ENCODE measurements at places on chromosomes 1 and 21. TPM values are rescaled to one million over a fixed set of nuclear protein-coding genes. Genes with fewer than 3 reads are reported as not detected.

DNA sequence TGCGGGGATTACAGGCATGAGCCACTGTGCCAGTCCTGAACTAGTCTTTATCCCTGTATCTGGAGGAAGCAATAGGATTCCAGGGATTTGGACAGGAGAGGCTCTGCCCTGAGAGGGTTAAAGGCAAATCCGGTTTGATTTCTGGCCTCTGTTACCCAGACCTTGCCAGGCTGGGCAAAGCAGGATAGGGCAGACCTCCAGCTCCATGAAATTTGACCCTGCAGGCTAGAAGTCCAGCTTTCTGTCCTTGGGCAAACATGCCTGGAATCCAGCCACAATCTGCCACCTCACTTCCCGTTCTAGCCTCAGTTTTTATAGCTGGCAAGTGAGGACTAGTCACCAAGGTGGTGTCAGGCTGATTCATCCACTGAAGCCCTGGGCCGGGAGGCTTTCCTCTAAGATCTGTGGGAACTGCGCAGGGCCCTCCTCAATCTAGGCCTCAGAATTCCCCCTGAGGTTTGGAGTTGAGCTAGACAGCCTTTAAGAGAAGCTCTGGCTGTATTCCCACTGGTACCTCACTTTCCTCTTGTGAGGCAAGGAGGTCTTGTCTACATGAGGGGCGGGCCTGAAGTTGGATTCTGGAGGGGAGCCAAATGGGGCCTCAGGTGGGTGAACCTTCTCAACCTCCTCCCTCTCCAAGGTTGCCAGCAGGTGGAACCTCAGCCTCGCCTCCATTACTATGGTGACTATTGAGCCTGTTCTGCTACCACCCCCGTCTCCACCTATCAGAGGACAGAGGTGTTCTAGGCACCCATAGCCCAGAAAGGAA lies 7.0 kb upstream of the P3R3URF start:
- DNase-seq, result peak; percentile 80

DNA sequence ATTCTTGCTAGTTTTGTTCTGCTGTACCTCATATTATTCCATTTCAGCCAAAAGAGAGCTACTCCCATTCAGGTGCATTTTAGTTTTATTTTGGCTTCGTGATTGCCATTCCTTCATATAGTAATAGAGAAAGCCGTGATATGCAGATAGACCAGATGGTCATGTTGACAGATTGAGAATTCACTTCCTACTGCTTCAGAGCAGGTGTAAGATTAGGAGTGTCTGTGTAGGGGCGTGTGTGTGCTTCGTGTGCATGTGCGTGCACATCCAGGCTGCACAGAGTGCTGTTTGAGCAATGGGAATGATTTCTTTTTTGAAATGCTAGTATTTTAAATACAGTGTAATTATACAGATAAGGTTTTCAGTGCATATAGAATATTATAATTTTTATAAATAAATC lies 10.3 kb downstream of the NFIA start:
- no peak for DNase-seq

The CPLANE2 gene
- polyA plus RNA-seq, result 4.3 TPM

The HAPLN2 gene
- not detected for polyA plus RNA-seq

The RNU1-2 gene
- polyA plus RNA-seq, result not detected

DNA sequence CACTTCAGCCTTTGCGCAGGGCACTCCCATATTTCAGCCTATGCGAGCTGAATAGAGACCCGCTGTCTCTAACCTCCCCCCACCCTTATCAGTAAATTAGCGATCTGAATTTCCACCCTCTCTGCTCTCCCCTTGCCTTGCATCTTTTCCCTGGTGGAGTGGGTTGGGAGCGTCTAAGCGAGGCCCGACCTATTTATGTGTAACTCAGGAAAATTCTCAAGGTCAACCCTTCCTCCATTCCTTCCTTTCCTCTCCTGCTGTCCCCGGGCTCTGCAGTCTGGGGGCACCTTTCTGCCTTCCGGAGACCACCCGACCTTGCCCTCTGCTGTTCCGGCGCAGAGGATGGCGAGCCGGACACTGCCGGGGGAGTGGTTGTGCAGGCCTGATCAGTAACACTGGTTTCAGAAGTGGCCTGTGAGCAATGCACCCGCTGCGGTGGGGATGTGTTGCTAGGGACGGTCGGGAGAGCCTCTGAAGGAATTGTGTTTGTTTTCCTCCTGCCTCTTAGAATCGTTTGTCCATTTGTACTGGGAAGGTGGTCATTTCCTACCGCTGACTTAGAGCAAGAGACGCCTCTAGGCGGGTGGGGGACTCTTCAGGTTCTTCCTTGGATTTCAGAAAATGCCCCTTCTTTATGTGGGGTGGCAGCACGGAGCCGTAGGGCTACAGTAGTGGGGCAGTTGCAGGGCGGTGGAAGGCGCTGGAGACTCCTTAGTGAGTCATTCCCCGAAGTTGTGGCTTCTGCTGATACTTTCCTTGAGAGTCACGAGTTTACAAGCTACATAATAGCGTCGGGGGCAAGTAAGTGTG lies 513 bp downstream of the MGST3 start:
- DNase-seq, result peak; percentile 53

DNA sequence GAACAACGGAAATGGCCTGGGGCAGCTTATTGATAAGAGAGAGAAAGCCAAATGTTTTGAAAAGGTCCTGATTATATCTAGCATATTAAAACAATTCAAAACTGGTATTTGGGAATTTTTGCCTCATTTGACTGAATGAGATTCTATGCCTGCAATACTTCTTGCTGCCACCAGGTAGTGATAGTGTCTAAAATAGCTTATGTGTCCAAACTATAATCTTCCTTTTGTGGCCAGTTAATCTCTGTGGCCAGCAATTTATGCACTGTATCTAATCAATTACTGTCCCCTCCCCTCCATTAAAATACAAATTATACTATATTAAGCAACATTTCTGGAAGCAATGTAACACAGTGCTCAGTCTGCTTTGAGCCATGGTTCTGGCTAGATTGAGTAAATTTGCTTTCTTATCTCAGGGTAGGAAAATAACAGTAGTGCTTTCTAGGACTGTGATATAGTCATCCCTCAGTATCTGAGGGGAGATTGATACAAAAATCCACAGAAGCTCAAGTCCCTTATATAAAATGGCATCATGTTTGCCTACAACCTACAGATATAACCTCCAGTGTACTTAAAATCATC lies 91.8 kb downstream of the FOXD2 start:
- no peak for DNase-seq

The PRAMEF26 gene
- polyA plus RNA-seq, result not detected

- peak; percentile 55 for DNase-seq
Measured at GRCh38 chr1:214476986-214477870, 74.2 kb downstream of the PTPN14 start.

DNA sequence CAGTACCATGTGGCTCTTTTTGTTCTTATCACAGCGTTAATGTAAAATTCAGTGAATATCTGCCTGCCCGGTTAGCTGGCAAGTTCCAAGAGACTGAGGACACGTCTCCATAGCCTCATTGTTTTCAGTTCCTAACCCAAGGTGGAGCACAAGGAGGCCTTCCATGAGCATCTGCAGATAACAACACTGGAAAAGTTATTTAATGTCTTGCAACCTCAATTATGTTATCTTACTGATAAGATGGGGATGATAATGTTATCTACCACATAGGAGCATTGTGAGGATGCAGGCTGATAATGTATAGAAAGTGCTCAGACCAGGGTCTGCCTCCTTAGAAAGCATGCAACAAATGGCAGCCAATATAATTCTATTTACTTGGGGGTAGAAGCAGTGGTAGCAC lies 109.6 kb upstream of the DNAH14 start:
- no peak for DNase-seq

DNA sequence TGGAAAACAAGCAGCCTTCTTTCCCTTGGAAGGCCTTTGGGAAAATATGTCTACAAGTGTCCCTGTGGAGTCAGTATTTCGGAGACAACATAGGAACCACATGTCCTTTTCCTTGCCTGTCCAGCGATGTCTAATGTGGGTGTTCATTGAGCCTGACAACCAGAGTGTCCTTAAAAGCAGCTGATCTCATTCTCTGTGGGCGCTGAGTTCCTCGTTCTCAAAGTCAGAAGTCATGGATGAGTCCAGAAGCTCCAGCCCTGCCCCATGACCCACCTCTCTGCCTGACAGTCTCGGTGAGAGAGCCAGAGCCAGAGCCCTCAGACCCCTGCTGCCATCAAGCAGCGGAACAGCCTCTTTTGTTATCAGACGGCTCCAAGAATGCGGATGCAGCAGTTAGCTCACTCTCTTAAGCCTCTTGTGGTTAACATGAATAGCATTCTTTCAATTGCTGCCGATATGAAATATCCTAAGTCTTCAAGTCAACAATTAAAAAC lies 329.2 kb downstream of the TGFB2 start:
- peak; percentile 43 for DNase-seq

GRCh38 chr1:8682573-8682972 lies 134.9 kb downstream of the RERE start:
- no peak for DNase-seq

The VPS72 gene
- polyA plus RNA-seq, result 71.0 TPM

- no peak for DNase-seq
Measured at GRCh38 chr1:98121646-98122045, 200.8 kb upstream of the DPYD start.

DNA sequence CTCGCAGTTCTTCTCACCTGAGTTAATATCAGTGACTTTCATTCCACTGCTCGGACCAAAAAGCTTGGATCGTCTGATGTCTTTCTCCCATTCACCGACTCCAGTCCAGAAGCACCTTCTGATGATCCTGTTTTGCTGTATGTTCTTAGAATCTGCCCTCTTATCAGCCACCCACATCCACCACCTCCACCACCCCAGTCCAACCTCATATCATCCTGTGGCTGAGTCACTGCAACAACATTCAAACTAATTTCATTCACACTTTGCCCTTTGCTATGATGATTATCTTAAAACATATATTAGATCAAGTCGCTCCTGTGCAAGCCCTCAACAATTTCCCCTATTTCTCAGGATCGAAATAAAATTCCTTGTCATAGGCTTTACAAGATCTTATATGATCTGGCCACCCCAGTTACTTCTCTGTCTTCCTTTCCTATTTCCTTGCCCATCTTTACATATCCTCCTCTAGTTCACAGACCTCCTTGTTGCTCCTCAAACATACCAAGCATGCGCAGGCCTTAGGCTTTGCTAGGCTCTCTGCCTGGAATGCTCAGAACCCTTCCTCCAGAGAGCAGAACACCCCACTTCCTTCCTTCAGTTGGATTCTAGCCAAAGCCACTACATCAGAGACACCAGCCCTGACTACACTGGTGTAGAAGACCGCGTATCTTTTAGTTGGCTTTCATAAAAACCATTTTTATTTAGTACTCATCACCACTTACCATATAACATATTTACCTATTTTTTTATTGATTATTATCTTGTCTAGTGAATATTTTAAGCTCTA lies 335.7 kb upstream of the GREM2 start:
- DNase-seq, result no peak

The PLEKHA6 gene
- polyA plus RNA-seq, result 3.0 TPM

The RNF186 gene
- polyA plus RNA-seq, result not detected

DNA sequence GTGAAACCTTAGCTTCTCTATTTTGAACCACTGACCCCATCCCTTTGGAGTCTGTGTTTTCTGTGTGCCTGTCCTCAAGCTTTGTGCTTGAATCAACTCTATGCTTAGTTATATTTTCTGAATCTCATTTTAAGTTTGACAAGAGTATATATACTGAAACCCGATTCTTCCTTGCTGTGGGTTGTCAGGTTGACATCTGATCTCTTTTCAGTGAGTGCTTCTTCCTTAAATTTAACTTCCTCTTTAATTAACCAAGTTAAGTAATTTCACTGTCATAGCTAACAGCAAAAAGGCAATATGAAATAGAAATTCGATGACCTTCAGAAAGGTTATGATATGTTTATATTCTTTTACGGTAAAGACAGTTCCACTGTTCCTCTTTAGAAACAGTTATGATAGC lies 69.4 kb downstream of the C1orf21 start:
- DNase-seq, result no peak

DNA sequence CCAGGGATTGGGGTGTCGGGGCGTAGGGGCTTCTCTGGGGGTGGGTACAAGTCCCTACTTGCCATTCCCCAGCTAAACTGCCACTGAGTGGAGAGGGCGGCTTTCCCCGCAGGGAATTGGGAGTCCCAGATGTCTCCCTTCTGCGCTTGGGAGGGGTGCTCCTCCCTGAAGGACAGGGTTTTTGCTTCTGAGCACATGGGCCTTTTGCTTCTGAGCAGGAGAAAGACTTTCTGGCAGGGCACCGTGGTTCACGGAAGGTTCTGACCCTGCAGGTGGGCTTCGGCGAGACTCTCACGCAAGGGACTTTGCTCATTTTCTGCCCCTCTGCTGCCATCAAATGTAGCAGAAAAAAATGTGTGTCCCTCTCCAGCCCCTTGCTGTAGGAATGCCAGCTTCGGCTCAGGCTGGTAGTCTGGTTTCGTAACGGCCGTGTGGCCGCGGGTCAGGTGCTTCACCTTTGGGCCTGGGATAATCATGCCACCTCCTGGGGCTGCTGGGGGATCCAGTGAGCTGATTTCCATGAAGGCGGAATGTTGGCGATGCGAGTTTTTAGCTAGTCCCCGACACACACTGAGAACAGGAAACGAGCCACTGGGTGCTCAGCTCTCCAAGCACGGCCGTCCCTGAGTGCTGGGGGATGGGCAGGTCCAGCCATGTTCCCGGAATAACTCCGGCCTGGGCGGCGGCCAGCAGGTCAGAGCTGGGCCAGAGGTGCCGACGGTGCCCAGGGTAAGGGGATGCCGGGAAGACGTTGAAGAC lies 364.0 kb downstream of the CAMTA1 start:
- no peak for DNase-seq

The VWA5B1 gene
- polyA plus RNA-seq, result not detected

- no peak for DNase-seq
Measured at GRCh38 chr1:157512036-157512969, 40.0 kb downstream of the FCRL5 start.

DNA sequence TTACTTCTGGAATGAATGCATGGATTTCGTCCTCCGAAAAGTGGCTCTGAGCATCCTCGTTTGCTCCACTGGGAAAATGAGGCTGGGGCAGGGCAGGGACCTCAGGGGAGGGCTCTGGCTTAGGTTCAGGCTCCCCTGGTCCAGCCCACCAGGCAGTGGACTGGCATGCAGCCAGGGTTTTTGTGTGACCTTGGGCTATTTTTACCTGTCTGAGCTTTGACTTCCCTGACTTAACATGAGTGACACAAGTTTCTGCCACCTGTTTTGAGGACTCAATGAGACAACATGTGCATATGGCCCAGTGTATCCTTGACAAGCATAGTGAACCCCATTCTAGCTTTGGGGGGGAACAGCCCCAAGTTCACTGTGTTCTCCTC lies 32.6 kb upstream of the EDN2 start:
- no peak for DNase-seq

GRCh38 chr1:194394676-194395075 lies 1208.3 kb upstream of the B3GALT2 start:
- no peak for DNase-seq
